ENCODE measurements at places on chromosomes 6 and 20.
A peak's percentile ranks its signal among the peaks of the same experiment; 100 is the strongest.

GRCh38 chr6:45327956-45328522 is at the start of gene RUNX2:
Gene RUNX2, plus strand, starts transcription at chr6:45328330. Its CDS starts 397 bp downstream, at chr6:45328727.
- no peak for DNase-seq

DNA sequence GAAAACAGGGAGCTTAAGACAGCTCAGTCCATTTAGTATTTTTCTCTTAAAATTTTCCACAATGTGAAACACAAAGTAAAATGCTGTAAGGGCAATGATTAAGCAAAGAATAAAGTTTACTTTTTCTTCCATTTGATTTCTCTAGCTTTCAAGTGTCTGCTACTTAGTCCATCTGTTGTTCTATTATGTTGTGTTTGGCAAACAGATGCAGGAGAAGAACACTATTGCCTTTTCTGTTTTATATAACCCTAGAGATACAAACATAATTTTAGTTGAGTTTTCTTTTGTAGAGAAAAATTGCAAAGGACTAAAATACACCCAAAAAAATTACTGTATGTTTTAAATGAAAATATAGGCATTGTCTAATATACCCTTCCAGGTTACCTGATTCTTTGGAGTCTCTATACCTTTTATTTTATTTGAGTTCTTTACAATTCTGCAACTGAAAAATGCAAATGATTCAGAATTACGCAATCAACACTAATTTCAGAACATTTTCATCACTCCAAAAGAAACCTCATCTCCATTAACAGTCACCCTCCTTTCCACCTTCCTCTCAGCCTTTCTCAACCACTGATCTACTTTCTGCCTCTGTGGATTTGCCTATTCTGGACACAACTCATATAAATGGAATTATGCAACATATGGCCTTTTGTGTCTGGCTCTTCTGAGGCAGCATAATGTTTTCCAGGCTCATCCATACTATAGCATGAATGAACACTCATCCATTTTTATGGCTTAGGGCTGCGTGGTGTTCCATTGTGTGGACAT is 96.9 kb downstream of the MKKS start:
- DNase-seq = no peak

- DNase-seq = peak; percentile 85
Observed at GRCh38 chr6:37171970-37172812, 2.2 kb downstream of the PIM1 start.

DNA sequence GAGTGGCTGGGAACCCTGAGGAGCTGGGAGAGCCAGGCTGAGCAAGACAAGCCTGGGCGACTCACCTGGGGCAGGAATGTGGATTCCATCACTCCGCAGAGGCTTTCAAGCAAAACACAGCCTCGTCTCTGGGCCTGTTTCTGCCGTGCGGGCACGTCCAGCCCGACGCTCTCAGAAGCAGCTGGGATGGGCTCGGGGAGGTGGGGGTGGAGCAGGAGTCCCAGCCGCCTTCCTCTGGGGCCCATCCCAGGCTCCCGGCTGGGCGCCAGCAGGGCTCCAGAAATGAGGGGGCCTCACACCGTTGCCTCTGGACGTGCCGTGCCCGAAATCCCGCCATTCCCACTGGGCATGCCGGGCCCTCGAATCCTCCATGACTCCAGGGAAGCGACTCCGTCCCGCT is 8.7 kb upstream of the RPS21 start:
- no peak for DNase-seq

DNA sequence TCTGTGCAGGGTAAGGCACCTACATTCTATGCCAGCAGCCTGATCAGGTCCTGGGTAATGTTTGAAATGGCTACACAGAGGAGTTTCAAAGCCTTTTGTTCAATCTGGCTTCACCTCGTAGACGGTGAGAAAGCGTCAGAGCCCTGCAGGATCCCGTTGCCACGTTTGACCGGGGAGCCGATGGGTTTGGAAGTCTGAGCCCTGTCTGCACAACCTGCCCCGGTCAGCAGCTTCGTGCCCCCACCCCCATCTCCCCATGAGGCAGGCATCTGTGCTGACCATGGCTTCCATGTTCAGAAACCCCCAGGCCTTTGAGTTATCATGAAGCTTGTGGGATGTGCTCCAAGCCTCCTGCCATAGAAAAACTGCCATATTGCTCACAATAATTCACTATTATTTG is 63.9 kb downstream of the PTPN1 start:
- DNase-seq = no peak

GRCh38 chr6:22448291-22448711 is 121.1 kb upstream of the HDGFL1 start:
- no peak for DNase-seq

DNA sequence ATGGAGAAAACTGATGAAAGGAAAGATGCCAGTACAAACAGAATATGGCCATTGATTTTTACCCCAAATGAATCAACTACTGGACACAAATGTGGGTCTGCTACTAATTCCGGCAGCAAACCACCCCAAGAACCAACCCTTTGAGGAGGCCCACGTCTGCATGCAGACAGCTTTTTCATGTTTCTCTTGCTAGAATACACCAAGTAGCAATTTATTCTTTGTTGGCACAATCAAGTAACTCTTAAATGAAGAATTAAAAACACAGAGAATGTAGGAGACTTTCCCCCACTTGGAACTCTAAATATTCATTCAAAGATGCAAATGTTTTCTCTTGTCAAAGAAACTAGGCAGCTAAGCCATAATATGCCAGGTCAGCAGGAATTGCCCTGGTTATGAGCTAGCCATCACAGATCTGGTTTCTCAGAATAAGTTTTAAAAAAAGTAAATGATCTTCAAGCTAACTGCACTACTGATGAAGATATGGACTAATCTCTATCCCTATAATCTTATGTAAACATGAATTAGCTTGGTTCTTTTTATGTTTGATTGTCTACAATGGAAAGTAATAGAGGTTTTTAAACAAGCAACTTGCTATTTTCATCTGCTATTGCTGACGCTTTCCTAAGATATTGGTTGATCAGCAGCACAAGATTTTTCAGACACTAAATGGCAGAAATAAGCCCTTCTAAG is 163.1 kb upstream of the THEMIS start:
- no peak for DNase-seq

DNA sequence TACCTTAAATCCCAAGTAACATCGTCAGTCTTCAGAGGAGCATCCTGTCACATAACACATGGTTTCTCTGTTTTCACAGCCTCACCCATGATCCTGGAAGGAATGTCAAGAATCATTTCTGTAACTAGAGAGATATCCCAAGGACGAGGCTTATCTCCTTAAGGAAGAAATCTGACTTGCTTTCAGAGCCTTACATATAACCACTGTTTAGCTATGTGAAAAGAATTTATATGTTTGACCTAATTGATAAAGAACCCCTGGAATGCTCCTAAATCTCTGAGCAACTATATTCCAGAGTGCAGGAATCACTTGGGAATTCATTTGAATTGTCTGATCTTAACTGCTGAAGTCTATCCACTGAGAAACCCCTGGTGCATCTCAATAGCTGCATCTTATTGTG is 243.1 kb downstream of the ALDH8A1 start:
- DNase-seq = no peak

DNA sequence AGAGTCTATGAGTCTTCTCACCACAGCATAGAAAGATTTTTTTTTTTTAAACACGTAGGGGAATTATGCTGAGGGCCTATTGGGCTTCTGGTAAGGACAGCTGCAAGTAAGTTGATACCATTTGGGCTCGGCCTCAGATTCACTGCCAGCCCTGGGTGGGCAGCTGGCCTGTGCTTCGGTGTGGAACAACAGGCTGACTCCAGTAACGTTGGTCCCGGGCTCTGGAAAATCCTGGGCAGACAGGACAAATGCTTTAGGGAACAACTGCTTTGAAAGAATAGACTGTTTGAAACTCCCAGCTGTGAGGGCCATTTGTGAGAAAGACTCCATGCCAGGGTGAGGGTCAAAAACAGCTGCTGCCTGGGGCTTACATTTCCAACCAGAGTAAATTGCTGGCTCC is 366.5 kb downstream of the QKI start:
- no peak for DNase-seq

DNA sequence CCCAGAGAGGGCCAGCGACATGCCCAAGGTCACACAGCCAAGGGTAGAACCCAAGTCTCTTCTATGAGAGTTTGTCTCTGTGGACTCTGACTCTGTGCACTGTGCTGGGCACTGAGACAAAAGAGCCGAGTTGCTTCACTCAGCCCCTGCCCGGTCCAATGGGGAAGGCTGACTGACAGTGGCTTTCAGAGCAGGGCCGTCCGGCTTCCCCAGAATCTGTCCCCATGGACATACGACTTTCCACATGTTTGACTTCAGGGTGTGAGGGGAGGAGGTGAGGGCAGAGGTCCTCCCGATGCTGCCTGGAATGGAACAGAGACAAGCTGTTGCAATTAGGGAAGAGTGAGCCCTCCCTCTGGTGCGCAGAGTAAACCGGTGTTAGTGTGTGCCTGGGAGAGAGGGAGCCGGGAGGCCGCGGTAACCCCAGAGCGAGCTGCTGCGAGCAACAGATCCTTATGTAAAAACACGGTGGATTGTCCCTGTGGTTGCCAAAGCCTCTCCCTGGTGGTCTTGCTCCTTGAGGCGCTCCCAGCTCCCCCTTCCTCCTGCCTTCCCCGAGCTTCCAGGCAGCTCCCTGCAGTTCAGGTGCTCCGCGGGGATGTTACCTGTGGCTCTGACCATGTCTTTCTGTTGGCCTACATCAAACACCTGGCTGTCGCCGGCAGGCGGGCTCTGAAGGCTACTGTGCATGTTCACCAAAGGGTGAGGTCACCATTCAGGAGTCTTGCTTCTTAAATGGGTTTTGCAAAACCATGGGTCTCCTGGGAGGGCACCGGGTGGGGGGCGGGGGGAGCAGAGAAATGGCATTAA is 672 bp downstream of the SIRPA start:
- DNase-seq = no peak

Data from activated CD8-positive, alpha-beta memory T cell treated with anti-CD3 and anti-CD28 coated beads for 4 hours (primary cell).